ENCODE measurements at places on chromosomes 2 and 18. TPM values are rescaled to one million over a fixed set of nuclear protein-coding genes. Genes with fewer than 3 reads are reported as not detected.

The NAT8 gene
- not detected for total RNA-seq

The SPTBN1 gene
- 321 TPM for total RNA-seq

DNA sequence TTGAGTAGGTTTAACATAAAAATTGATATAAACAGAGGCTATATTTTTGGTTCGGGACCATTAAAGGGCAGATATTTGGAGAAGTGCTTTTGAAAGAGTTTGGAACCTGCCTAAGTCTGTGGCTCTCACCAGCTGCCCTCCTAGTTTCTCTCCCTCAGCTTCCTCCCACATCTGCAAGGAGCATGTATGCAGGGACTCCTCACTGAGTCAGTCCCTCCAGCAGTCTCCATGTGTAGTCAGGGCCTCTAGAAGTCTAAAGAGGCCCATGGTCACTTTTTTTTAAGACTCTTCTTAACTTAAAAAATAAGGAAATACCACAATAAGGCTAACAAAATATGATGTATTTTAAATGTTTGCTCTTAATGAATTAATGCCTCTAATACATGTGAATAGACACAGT is 220.0 kb upstream of the TANK start:
- DNase-seq: no peak

GRCh38 chr2:9974343-9974742 is 22.9 kb downstream of the GRHL1 start:
- no peak for DNase-seq

GRCh38 chr18:66046032-66046602 is 295.3 kb downstream of the CDH7 start:
- no peak for DNase-seq

- DNase-seq: no peak
Observed at GRCh38 chr2:9008951-9009664, 5.6 kb upstream of the MBOAT2 start.

DNA sequence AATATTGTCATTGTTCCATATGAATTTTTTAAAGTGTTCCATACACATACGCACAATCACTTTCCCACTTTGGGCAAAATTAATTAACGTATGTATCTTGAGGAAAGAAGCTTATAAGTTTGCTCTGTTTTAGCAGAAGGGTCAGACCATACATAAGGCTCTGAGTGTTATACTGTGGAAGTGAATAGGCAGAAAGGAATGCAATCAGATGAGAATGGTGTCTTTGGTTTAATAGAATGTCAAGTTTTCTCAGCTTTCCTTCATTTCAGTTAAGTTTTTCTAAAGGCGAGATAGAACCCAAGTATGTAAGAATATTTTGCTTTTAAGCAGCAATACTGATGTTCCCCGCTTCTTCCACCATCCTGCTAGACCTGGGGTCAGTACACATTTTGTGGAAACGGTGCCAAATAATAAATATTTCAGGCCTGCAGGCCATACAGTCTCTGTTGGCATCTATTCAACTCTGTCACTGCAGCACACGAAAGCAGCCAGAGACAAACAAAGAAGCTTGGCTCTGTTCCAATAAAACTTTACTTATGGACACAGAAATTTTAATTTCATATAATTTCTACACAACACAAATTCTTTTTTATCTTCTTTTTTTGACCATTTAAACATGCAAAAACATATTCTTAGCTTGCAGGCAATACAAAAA is 100.6 kb downstream of the UPP2 start:
- DNase-seq: no peak

DNA sequence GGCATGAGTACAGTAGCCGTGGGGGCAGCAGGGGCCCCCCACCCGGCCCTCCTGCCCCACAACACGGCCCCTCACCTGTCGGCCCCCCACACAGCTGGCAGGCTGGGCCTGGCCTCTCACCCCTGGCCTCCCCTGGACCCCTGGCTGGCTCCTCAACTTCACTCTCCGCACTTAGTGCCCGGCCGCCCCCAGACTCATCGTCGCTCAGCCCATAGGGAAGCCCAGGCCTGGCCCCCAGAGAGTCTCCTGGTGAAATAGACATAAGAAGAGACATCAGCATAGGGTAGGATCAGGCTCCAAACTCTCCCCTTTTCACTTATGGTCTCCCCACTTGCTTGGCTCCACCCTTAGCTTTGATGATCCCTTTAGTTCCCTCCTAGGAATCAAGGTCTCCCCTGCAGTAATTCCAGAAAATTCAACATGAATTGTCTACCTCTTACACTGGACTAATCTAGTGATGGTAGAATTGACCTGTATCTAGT is 1.7 kb downstream of the ZNF513 start:
- no peak for DNase-seq

The CTLA4 gene
- not detected for total RNA-seq

The PTH2R gene
- 0.08 TPM for total RNA-seq

- DNase-seq: peak; percentile 81
Observed at GRCh38 chr2:240557808-240558207, at the start of gene ANKMY1. ANKMY1 (minus strand) TSS chr2:240557988; CDS start chr2:240557335, 653 bp downstream.

DNA sequence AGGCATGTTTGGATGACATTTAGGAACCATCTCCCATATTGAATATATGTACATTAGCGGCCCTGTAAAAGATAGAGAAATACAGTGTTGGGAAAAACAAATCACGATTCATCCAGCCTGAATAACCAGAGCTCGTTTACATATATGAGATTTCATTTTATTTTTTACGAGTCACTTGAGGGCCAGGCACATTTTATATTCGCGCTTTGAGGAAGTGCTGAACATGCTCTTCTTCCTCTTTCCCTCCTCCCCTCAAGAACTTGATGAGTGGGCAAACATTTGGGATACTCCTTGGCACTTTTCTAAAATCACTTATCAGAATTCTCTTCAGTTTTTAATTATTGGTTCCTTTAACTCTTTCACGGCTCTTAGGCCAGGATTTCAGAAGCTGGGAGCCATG is 268.0 kb upstream of the TANK start:
- DNase-seq: no peak

- DNase-seq: no peak
Observed at GRCh38 chr2:64857581-64858471, 131.4 kb upstream of the SLC1A4 start.

Measured in left colon (tissue), 2 donors.